ENCODE measurements at places on chromosomes 3 and 15.

DNA sequence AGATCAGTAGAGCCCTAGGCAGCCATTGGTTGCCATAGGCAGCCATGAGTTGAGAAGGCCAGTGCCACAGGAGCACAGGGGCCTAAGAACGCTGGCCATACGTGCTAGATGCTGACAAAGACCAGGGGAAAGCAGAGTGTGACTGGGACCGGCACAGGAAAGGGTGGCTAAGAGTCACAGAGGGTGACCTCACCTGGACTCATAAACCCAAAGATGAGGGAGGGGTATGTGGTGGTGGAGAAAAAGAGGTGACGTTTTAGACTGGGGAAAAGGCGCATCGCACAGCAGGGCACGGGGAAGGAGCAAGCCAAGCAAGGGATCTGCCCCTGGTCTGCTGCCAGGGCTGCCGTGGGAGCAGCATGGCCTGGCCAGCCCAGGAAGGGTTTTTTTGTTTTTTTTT, 122.5 kb downstream of the VGLL4 start:
- DNase-seq, result no peak

DNA sequence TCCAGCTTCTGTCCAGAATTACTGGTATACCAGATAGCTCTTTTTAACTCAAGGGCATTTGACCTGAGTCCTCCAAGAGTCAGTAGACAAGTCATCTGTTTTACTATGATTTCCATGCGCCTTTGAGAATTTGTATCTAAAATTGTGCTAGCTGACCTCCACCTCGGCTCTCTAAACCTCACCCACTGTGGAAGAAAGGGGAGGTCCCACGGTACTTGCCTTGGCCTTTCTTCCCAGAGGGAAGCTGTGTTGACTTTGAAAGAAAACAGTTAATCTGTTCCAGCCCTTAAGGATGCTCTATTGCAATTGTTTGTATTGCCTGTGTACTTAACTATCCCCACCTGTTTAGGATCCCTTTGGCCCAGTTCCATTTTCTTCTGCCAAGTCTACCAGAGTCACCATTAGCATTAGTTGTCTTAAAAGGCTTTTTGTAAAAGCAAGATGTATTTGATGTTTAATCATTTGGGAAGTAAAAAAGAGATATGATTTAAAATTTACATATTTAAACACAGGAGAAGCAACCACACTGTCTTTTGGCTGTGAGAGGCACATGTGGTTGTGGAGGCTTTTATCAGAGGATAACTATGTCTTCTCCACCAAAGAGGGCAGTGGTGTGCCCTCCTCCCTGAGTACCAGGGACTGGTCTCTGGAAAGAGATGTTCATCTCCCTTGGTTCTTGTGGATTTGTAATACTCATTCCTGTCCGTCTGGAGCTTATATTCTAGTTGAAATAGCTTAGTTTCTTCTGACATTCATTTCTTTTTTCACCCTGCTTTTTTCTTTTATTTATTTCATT, 88.8 kb downstream of the CRTC3 start:
- no peak for DNase-seq

GRCh38 chr15:43509660-43510199, 7.7 kb upstream of the MAP1A start:
- no peak for DNase-seq

GRCh38 chr3:56801662-56802377, at the start of gene ARHGEF3:
ARHGEF3 (minus strand) TSS chr3:56801949; CDS start chr3:56801798, 151 bp downstream.
- DNase-seq, result peak; percentile 52

- no peak for DNase-seq
These were observed 76.4 kb downstream of the ZPLD1 start for GRCh38 chr3:102511168-102511567.

DNA sequence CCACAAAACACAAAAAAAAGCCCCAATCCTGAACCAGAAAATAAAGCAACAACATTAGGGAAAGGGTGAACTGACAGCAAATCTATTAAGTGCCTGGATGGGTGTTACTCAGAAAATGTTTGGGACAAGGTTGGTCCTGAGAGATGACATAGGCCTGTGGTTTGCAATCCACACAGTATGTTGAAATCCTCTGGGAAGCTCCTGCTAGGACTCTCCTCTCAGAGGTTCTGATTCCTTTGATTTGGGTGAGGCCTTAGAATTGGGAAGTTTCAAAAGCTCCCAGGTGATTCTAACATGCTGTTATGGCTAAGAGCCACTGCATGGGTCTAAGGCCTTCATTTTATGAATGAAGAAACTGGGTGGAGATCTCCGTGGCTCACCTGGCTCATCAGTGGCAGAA, 18.4 kb downstream of the CLDN1 start:
- no peak for DNase-seq

- DNase-seq, result no peak
These were observed 11.7 kb downstream of the GLYCTK start for GRCh38 chr3:52299247-52299878.

Measured in NCI-H748 treated with DMSO at 0.1 percent for 48 hours (cell line).